Stimulated activated CD4-positive, alpha-beta T cell treated with anti-CD3 and anti-CD28 coated beads, TNF-alpha, amount 100 ng/mL, for 1 hour (primary cell): ENCODE measurements at places on chromosomes 11 and 22.

DNA sequence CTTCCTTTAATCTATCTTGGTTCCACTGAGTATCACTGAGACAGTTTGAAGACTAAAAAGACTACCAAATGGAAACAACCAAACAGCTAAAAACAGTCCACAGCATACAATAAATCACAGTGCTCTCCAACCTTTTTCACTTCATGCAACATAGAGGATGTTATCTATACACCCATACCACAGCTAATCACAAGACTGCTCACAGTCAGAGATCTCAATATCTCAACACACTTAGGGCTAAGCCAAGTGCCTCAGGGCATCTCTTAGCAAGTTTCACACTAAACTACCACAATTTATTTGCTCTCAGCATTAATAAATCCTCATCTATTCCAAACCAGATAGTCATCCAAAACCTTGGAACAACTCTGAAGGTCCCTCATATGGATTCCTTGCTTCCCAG, 129.4 kb downstream of the SBF2 start:
- no peak for DNase-seq

DNA sequence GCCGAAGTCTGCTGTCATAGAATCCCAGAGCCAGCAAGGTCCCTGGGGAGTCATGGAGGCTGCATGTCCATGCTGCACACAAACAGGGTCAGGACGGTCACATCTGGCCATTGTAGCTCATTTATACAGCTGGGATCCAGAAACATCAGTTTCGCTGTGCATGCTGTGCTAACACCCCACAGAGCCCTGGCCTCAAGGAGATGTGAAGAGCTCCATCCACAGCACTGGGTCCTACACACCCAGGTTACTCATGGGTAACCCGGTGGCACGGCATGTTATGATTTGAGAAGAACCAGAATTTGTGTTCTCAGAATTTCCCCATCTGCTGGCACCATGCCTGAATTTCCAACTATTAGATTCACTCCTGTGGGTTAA, 146.3 kb upstream of the ARHGAP20 start:
- no peak for DNase-seq

- DNase-seq, result no peak
Measured at GRCh38 chr11:59877784-59878183, 798 bp upstream of the OOSP3 start.

- DNase-seq, result no peak
Measured at GRCh38 chr11:119700536-119701346, 28.3 kb downstream of the NECTIN1 start.

- DNase-seq, result no peak
Measured at GRCh38 chr22:44780876-44781449, 28.6 kb downstream of the ARHGAP8 start.

GRCh38 chr11:33027846-33028536, 11.4 kb upstream of the TCP11L1 start:
- DNase-seq, result no peak

DNA sequence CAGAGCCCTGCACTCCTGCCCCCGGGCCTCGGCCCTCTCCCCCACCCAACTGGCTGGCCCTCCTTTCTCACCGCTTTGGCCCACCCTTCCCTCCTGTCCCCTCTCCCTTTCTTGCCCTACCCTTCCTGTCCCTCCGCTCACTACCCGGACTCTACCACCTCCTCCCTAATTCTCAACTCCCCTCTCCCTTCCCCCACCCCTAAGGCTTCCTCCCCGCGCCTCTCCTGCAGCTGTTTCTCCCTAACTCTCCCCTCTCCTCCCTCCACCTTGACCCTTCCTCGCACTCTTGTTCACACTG, 421 bp downstream of the SLC15A3 start:
- DNase-seq, result no peak

- DNase-seq, result peak; percentile 67
Measured at GRCh38 chr11:45354976-45355705, 69.0 kb upstream of the SYT13 start.

DNA sequence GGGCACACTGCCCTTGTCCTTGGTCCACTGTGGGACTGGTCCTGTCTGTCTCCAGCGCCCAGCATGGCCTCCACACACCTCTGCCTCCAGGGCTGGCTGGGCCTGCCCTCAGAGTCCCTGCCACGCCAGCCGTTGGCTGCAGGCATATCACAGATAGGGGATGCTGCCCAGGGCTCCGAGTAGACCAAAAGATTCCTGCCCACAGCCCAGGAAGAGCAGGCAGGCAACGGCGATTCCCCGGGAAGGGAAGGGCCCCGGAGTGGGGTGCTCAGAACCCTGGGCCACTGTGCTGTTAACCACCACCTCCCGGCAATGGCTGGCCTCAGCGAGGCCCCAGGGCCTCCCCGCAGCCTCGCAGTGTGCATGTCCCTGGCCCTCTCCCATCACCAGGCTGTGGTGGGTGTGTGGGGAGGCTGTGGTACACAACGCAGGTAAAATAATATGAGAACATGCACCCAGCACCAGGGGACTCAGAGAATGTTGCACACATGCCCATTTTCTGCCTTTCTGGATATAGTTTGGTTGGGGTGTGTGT, 2.2 kb downstream of the IFITM5 start:
- DNase-seq, result no peak

DNA sequence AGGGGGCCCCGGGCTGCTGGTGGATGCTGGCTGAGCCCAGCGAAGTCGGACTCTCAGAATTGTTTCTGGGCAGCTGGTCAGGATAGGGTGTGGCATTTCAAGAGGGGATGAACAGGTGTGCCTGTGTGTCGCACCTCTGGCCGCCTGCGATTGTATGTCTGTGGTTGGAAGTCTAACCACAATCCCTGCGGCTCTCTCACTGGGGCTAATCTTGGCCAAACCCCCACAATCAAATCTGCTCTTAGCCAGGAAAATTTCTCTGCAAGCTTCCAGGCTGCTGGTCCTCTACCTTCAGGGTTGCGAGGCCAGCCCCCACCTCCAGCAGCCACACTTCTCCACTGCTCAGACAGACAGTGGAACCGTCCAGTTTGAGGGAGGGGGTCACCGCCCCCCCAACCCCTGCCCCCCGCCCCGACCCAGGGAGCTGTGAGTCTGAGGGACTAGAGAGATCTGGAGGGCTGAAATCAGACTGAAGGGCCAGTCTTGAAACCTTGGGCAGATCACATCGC, 953 bp downstream of the ATG16L2 start:
- DNase-seq, result no peak

DNA sequence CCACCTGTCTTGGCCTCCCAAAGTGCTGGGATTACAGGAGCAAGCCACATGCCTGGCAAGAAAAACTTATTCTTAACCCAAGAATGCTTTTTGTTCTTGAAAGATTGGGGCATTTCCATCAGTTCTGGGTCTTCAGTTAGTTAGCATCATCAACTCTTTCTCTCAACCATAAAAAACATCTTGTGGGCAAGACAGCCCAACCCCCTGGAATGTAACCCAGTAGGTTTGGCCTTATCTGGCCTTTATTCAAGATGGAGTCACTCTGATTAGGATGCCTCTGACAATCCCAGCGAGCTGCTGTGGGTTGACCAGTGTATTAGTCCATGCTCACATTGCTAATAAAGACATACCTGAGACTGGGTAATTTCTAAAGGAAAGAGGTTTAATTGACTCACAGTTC, 9.2 kb upstream of the TPCN2 start:
- no peak for DNase-seq

GRCh38 chr22:35470903-35471321, 69.7 kb upstream of the RASD2 start:
- no peak for DNase-seq
